ENCODE measurements at places on chromosomes 7 and 10.

- DNase-seq = no peak
These were observed 75.4 kb downstream of the PLXNA4 start for GRCh38 chr7:132500727-132501440.

DNA sequence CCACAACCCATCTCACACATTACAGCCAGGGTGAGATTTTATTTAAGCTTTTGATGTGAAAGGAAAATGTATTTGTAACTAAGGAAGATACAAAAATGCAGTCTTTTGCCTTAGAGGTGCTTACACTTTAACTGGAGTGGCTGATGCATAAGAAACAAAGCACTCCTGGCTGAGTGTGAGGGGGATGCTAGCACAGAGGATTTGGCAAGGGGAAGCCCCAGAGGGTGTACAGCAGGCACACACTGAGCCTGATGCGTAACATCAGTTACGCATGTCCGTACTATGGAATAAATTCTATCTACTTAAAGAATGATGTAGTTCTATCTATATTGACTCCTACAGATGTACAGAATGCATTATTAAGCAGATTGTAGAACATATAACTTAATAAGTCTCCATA lies 17.8 kb downstream of the GIMAP8 start:
- DNase-seq = no peak

- no peak for DNase-seq
These were observed 139.6 kb downstream of the WDR37 start for GRCh38 chr10:1195828-1196227.

DNA sequence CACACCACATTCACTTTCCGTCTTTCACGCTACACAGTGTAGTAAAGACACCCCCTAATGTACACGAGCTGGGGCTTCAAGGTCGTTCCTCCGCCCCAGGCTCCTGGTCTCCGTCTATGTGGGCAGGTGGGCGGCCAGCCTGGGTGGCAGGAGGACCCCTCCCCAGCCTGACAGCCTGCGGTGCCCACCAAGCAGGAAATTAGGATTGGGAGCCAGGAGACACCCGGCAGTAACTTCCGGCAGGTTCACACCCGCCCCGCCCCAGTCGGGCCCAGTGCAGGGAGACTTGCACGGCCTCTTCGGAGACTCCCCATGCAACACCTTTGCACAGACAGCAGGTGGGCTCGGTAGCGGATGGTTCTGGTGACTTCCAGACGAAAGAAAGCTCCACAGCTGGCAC lies 27.7 kb upstream of the ADGRA1 start:
- no peak for DNase-seq

DNA sequence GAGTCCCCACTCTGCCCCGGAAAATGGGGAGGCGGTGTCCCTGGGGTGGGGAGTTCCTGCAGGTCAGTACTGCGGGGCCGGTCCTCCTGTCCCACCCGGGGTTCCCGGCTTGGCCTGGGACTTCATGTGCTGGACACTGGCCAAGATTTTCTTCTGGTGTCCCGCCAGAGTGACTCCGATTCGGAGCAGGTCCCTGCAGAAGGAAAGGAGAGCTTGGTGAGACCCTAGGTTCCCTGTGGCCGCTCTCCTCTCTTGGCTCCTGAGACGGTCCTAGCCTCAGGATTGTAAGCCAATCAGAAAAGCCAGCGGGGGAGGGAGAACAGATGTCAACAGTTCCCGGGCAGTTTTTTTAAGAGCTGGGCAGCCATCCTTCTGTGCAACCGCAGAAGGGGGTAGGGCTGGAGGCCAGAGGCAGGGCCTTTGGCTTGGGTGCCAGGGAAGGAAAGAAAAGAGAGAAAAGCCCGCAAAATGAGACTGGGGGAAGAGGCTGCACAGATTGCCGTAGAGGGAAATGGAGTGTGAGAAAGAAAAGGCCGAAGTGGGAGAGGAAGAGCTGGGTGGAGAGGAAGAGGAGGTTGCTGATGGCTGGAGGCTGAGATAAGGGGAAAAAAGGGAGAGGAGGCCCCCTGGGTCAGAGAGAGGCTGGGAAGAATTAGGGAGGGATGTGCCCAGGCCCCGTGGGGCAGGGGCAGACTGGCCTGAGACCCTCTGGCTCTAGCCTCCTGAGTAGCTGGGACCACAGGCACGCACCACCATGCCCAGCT lies 23.7 kb downstream of the EPHB4 start:
- DNase-seq = no peak

- DNase-seq = no peak
These were observed at the start of gene AOC1 for GRCh38 chr7:150852371-150852905. AOC1 (plus strand) TSS chr7:150852517; CDS start chr7:150856471, 3,954 bp downstream.

GRCh38 chr10:132848291-132848701 lies 62.3 kb upstream of the NKX6-2 start:
- no peak for DNase-seq

GRCh38 chr10:84727398-84727797 lies 399.0 kb downstream of the CCSER2 start:
- DNase-seq = no peak

- DNase-seq = no peak
These were observed 201.6 kb downstream of the SORCS3 start for GRCh38 chr10:104842704-104843103.

DNA sequence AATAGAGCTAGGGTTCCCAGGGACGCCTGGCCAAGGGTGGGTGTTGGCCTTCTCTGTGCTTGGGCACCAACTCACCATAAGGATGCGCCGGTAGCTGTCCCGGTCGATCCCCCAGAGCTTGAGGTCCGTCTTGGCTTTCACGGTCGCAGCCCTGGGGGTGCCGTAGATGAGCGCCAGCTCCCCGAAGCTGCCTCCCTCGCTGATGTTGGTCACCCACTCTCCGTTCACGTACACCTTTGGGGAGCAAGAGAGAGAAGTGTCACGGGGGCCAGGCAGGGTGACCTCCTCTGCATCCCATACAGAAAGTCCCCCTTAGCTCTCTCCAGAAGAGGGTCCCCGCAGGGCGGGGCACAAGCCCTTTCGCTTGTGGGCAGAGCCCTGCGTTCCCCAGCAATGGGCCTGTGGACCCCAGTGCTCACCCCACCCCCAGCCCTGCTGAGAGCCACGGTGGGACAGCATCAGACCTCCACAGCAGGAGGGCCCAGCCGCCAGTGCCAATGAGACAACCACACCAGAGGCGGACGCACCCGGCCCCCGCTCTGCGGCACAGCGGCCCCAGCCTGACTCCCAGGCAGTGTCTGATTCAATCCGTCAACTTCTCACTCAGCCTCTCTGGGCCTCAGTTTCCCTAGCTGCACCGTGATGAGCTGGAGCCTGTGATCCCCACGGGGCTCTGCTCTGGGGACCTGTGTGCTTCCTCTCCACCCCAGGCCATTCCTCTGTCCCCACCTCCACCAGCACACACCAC lies 76.6 kb upstream of the PDGFA start:
- no peak for DNase-seq

- DNase-seq = no peak
These were observed 20.5 kb downstream of the EIF3B start for GRCh38 chr7:2374830-2375728.

- no peak for DNase-seq
These were observed 207.5 kb downstream of the CUX1 start for GRCh38 chr7:102024769-102025391.

DNA sequence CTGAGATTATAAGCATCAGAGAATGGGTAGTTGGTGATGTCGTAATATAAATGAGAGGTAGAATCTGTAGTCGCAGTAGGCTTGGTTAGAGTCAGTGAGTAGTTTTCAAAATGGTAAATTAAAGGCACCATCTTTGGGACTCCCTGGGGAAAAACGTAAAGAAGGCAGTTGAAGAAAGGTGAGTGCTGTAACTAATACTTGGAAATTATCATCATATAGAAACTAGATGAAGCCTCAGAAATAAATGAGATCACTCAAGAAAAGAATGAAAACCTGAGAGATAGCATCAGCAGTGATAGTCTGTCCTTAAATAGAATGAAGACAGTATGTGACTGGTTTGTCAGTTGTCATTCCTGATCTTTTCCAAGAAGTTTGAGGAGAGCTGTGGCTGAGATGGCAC lies 23.8 kb downstream of the PALS2 start:
- DNase-seq = no peak

DNA sequence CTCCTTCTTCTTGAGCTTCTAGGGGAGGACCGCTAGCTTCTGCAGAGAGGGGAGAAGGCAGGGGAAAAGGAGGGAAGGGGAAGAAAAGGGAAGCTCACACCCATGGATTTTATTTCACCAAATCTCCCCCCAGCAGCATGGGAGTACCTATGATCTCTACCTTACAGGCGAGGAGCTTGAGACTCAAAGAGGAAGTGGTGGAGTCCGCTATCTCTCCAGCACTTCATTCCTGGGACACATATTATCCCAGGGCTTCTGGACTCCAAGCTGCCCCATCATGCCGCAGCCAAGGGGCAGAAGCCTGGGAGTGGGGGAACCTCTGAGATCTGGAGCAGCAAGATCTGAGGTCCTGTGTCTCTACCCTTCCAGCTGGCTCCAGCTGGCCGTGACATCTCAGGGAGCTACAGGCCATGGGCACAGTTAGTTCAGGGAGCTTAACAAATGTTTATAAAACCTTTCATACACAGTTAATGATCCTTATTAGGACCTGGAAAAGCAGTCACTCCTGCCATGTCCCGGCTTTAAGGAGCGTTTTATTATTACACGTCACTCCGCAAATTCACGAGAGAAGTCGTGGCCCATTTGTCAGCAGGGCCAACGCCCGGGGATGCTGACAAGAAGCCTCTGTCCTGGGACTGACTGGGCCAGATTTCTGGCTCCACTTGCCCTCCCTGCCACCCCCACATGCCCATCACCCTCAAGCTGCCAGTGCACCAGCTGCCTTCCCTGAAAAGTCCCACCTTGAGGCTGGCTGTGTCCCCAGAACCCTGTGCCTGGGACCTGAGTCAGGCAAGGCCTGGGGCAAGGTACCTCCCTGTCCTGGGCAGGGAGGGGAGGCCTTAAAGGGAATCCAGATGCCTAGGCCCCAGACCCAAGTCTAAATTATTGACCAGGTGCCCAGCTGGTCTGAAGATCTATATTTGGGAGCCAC lies 132.1 kb upstream of the ZMIZ1 start:
- no peak for DNase-seq

- no peak for DNase-seq
These were observed 41.0 kb downstream of the FOXK1 start for GRCh38 chr7:4722960-4723630.

GRCh38 chr10:79266084-79266483 lies 81.2 kb upstream of the PPIF start:
- DNase-seq = no peak

DNA sequence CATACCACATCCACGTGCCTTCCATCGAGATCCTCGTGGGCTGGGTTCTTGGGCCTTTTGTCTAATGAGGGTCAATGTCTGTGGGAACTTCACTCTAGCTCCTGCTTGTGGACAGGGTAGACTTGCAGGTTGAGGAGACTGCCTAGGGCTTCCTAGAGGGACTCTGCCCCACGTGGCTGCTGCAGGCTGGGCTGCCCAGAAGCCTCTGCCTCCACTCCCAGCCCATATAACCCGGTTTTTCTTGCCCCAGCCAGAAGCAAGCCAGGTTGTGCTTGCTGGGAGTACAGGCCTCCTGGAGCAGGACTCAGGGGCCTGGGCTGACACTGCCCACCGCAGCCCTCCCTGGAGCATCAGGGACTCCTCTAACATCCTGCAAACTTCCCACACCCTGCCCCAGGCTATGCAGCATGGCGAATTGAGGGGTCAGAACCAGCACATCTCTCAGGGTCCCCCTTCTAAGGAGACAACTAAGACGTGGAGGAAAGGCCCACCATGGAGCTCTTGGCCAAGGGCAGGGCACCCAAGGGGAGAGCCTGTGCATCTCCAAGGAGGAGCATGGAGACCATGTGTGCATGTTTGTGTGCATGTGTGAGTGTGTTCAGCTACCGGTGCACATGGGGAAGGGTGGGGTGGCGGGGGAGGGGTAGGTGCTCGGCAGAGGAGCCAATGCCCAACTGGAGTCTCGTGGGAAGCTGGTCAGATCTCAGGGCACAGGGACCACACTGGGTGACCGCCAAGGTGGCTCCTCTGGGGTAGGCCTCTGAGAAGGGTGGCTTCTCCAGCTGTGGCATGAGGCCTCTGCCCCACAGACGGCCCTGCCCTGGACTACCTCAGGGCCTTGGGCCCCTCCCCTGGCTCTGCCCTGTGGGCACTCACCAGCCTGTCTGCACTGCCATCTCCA lies 62.6 kb downstream of the RASGEF1A start:
- DNase-seq = no peak

GRCh38 chr10:14583252-14583651 lies 191.4 kb downstream of the FAM107B start:
- DNase-seq = peak; percentile 57

DNA sequence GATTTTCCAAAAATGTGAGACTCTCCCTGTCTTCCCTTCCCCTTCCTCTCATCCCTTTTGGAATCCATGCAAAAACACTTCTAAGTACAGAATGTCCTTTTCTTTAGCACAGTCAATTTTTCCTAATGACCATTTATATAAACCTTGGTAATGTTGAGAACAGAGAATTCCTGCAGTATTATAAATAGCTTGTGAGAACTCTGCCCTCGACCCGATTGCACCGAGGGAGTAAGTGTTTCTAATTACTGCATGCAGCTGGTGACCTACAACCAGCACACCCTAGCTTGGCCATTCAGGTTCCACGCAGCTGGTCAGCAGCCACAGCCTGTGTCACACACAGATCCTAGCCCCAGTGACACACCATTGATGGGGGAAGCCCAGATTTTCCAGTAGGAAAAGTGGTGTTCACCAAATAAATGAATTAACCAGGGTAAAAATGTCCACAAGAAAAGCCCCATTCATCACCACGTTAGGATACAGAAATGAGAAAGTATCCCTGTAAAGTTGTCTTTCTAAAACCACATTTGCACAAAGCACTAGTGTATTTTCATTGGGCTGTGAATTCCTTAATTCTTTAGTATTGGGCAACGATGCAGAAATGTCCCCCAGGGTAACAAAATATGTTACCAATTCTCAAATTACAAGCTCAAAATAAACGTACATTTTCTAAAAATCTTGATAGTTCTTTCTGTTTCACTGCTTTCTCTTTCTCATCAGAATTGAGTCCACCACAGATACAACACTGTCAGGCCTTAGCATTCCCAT lies 499.0 kb upstream of the KLF6 start:
- DNase-seq = no peak

DNA sequence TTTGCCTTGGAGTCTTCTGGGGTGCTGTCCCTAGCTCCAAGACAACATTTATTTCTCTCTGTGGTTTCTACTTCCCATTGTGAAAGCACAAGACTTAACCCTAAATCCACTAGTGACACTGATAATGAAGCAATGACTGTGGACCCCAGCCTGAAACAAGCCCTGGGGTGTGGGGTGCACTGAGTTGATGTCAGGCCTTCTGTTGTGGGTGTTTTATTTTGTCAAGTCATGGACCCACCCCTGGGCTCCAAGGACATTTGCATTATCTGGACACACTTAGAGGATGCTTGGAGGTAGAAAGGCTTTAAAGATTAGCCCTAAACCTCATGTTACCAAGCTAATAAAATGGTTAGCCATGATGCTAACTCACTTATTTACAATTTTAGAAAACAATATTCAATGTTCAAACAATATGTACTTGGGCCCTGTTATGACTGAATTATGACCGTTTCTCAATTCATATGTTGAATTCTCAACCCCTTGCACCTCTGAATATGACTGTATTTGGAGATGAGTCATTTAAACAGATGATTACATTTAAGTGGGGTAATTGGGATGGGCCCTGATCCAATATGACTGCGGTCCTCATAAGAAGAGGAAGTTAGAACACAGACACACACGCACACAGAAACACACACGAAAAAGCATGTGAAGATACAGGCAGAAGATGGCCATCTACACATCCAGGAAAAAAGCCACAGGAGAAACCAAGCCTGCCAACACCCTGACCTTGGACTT lies 137.2 kb upstream of the IGFBP3 start:
- DNase-seq = no peak
